ENCODE measurements at places on chromosomes 2 and 18.

- DNase-seq, result no peak
These were observed 318.9 kb upstream of the RND3 start for GRCh38 chr2:150806336-150806735.

DNA sequence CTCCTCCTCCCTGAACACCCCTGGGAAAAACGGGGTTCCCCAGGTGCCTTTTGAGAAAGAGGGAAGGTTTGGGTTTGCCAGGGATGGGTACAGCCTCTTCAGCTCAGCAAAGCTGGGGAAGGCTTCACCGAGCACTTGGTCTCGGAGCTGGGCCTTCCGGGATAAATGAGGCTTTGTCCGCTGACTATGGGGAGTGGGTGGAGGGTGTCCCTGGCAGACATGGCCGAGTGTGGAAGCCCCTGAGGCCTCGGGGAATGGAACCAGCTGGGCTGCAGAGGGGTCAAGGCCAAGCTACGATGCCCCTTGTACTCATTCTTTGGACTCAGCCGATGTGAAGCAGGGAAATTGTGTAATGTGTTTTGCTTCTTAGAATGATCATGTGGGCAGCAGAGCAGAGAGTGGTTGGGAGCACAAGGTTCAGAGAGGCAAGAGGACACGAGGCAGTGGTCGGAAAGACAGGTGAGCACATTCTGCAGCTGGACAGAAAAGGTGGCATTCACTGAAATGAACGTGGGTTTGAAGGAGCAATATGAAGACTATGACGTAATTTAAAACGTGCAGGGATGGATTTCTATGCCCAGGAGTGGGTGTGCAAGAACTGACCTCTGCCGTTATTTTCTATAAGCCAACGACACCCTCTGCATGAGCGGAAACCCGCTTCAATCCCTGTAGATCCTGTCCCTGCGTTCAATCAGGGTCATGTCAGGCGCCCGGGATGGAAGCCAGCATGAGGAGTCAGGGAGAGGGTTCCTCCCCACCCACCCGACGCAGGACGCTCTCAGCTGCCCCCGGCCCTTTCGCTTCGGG is 142.6 kb downstream of the PXDN start:
- DNase-seq, result no peak

- DNase-seq, result no peak
These were observed 48.5 kb upstream of the CCDC195 start for GRCh38 chr2:224764565-224765236.

GRCh38 chr2:43060390-43061016 is 165.9 kb downstream of the ZFP36L2 start:
- DNase-seq, result no peak

DNA sequence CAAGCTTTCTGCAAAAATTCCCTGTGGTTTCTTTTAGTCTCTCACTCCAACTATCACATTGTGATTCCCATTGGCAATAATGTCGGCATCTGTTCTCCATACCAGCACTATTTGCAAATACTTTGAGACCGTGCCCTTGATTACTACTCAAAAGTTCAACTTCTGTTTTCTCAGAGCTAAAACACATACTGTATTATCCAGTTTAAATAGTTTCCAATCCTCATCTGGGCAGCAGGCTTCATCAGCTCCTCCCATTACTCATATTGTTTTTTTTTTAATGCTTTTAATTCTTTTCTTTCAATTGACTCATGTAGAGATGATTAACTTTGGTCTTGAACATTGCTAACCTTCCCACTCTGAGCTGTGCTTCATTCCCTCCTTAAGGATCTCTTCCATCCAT is 135.8 kb downstream of the METTL8 start:
- DNase-seq, result no peak

GRCh38 chr2:68653538-68653982 is 10.2 kb downstream of the PROKR1 start:
- DNase-seq, result no peak

DNA sequence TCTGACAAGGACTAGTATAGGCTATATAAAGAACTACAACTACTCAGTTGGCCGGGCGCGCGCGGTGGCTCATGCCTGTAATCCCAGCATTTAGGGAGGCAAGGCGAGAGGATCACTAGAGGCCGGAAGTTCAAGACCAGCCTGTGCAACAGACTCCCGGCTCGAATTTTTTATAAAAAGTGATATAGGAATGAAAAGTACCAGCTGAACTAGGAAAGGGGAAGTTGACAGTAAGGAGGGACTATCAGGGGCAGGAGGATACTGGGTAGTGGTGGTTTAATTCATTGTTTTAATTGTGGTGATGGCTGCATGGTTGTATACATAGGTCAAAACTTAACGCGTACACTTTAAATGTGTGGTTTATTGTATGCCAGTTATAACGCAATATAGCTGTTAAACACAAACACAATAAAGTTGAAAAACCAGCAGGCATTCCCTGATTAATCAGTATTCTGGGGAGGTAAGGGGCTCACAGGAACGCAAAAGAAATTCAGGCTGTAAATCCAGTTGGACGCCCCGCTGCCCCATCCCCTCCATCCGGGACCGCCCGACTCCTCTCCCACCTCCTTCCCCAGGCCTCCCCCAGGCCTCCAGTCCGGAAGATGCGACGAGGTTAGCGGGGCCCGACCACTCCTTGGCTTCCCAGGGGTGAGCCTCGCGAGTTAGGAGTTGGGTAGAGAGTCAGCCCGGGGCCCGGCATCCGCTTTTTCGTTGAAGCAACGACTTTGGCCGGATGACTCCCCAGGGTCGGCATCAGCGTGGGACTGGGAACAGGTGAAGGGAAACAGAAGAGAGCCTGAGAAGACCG is 746 bp upstream of the POLR1B start:
- peak; percentile 70 for DNase-seq

GRCh38 chr2:138059487-138060300 is 95.4 kb downstream of the HNMT start:
- DNase-seq, result no peak

- no peak for DNase-seq
These were observed 40.6 kb downstream of the CPO start for GRCh38 chr2:206979922-206980321.

GRCh38 chr18:57747809-57748680 is 55.1 kb downstream of the ATP8B1 start:
- no peak for DNase-seq
